ENCODE measurements at places on chromosomes 4 and X.

GRCh38 chrX:104988038-104988437 is 232.5 kb downstream of the TEX13A start:
- DNase-seq = peak; percentile 3

DNA sequence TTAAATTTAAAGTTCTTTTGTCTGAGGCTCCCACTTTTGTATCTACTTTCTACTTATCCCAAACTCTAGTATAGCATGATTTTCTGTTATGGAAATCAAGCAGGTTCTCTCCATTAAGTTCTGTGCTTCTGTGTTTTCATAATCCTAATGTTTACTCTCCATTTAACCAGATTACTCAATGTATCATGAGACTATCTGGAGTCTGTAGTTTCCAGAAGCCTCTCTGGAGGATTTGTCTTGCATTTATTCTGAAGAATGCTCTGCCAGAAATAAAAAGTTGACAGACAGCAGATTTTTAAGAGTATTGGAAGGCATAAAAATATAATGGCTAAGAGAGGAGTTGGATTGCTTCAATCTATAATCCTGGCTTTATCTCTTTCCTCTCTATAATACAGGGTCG is 39.2 kb upstream of the PLS3 start:
- DNase-seq = no peak

DNA sequence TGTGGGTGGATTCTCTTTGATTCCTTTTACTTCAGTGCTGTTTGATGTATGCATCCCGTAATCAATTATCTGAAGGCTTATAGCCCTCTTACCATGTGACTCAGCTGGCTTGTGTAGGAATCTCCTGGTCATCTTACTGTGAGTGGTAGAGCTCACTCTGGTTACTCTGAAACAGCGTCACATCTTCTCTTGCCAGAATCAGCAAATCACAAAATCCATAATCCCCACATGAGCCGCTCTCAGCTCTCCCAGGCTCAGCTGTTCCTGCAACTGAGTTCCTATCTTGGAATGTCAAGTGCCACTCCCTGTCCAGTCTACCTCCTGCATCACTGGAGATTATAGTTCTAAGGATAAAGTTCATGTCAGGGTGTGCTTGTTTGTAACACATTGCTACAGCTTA is 278.0 kb downstream of the FBXO8 start:
- peak; percentile 16 for DNase-seq

GRCh38 chrX:1300449-1300848 is 31.8 kb downstream of the CSF2RA start:
- no peak for DNase-seq

DNA sequence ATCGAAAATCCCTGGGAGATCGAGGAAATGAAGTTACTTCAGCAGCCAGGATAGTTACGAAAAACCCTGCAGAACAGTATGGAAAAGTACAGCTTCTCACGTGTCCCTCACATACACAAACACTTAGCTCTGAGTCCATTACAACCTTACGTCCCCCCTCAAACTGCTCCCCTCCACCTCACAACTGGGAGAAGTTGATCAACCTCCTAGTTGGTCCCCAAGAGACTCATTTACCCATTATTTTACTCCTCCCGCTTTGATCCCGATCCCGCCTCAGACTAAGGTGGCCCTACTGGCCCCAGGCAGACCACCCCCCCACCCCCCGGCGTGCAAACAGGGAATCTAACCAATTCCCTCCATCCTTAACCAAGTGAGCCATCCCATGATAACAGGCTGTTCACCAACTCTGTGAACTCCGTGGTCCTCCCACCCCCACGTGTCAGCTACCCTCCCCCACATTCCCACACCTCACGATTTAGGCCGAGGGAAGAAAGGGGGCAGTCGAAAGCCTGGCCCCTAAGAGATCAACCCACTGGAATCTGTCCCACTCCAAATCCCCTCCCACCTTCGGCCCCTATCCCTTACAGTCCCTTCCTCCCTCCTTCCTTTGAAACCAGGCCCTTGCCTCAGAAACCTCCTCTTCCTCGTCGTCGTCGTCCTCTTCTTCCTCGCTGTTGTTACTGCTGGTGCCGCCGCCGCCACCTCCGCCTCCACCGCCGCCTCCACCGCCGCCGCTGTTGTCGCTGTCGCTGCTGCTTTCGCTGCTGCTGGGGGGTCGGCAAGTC is 755 bp downstream of the ANKRD17 start:
- DNase-seq = peak; percentile 37

DNA sequence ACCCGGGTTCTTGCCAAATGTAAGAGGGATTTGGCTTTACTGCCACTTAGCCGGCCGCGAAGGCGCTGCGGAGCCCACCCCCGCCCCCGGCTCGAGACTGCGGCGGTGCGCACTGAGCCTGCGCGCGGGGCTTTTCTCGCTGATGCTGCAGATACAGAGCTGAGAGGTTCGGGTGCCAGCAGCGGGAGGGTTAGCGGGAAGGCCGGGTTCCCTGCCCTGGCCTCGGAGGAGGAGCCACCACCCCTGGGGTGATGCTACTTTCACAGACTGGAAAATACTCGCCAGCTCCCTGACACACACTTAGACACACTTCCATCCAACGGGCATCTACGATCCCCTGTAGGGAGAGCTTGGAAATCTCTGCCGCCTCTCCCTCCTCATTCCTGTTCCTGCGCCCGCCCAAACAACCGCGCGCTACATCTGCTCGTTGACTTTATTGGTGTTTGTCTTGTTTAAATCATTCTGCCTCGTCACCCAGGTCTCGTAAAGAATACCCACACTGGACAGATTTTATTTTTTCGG is 2.1 kb upstream of the PCDH7 start:
- DNase-seq = peak; percentile 62

GRCh38 chrX:7711167-7711566 is 131.8 kb upstream of the VCX start:
- no peak for DNase-seq

- no peak for DNase-seq
These were observed 88.1 kb downstream of the CCSER1 start for GRCh38 chr4:90215286-90215685.

- peak; percentile 66 for DNase-seq
These were observed 348.6 kb downstream of the PTTG2 start for GRCh38 chr4:38308728-38309311.

GRCh38 chr4:24963277-24963676 is 50.4 kb upstream of the CCDC149 start:
- no peak for DNase-seq

DNA sequence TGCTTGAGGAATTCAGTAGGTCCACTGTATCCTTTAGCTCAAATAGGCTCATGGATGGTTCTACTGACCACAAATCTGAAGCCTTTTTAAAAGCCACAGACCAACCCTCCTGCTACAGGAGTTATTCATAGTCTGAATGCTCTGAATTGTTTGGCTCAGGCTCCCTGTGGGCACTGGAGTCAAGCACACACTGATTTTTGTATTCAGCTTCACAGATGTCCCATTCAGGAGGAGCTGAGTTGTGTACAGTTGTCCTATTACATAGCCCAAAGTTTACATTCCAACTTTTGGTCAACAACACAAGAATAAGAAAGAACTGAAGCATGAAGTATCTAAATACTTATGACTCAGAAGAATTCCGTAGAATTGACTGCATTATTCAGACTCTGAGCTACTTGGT is 243.9 kb downstream of the UNC5C start:
- peak; percentile 34 for DNase-seq

DNA sequence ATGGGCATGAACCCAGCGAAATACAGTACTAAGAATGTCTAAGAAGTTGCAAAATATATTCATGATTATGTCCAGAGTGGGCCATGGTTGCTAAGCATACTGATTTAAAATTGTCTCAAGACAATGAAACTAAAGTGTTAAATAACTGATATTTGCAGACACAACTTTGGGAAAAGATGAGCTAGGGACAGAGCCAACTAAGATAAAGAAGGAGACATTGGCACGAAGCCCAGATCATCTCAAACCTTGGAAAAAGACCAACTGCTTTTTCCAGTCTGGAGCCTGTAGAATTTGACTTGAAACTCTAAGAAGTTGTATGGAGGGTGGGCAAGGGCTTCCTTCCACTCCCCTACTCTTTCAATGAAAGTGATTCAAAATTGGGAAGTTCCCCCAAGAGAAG is 108.5 kb upstream of the GLRA2 start:
- DNase-seq = no peak

- DNase-seq = peak; percentile 30
These were observed 217.5 kb downstream of the VEGFC start for GRCh38 chr4:176575141-176575730.

- DNase-seq = peak; percentile 92
These were observed 1.3 kb upstream of the TMEM154 start for GRCh38 chr4:152680988-152681603.

- peak; percentile 81 for DNase-seq
These were observed 290.9 kb upstream of the LDB2 start for GRCh38 chr4:17189401-17189720.

DNA sequence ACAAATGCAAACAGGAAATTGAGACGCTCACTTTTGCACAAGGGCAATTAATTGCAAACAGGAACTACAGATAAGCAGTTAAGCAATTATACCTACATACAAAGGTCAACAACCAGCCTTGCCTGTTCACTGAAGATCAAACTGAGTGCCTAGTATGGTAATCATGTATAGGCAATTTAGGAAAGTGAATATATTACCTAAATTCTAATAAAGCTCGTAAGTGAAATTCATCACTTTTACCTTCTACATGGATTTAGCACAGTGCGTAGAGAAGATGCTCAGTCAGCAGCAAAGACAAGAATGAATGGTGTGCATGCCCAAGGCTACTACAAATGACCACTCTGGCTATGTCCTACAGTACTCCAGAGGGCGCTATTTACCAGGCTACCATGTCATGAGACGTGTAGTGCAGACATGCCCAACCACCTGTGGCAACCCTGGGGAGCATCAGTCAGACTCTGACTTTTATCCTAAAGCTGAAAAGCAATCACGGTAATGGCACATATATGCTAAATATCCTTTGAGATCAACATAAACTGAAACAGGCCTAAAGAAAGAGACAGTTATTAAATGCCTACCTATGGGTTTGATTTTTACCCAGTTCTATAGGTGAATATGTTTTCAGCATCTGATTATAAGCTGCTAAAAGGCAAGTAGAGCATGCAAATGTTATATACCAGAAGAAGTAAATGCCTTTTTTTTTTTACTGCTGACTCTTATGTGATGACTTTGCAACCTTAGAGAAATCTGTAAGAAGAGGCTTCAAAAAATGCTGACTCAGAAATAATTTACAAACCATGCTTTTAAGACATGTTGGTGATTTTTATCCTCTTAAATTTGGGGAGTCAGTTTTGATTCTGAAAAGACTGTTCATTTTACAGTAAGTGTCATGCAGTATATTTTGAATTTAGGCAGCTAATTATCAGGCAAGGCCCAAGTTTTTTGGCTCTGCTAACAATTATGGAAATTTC is 178.0 kb downstream of the PPP3CA start:
- DNase-seq = peak; percentile 57

- no peak for DNase-seq
These were observed 204.7 kb upstream of the CASK start for GRCh38 chrX:42128020-42128419.

DNA sequence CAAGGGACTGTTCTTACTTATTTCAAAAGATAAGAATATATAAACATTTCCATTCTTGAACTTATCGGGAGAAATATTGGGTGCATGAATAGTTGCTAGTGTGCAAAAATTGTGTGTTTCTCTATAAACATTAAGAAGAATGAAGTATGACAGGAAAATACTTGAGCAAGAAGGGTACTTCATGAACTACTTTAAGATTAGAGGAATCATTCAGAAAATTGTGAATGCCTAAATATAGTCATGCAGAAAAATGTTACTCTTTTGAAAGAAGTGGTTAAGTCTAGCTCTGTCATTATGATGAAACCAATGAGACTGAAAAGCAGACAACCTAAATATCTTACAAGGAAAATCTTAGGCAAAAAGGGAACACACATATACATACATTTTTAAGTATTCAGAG is 207.8 kb upstream of the PCDH18 start:
- DNase-seq = peak; percentile 31

DNA sequence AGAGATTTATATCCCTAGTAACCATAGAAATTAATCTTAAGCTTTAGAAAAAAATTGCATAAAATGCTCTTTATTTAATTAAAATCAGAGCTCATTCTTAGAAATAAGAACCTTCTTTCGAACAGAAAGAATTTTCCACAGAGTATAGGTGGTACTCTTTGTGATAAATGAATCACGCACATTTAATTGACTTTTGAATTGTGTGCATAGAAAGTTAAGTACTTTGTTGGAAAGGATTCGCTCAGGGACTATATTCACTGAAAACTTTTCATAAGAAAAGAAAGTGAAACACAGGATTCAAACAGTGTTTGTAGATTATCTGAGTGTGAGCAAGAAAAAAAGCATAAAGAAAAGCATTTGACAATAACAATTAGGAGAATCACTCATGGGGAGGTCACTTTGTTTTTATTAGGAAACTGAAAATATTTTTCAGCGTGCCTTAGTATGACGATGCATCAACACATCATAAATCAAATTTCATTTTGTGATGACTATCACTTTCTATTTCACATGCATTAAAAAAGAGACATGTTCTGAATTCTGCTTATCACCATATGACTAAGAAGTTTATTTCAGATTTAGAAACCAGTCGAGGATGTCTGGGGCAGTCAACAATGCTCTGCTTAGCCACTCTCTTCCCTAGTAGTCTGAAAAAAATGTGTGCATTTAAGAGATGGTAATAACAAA is 49.5 kb downstream of the STX18 start:
- peak; percentile 49 for DNase-seq

GRCh38 chrX:12956704-12957534 is 18.0 kb upstream of the TMSB4X start:
- DNase-seq = peak; percentile 71

DNA sequence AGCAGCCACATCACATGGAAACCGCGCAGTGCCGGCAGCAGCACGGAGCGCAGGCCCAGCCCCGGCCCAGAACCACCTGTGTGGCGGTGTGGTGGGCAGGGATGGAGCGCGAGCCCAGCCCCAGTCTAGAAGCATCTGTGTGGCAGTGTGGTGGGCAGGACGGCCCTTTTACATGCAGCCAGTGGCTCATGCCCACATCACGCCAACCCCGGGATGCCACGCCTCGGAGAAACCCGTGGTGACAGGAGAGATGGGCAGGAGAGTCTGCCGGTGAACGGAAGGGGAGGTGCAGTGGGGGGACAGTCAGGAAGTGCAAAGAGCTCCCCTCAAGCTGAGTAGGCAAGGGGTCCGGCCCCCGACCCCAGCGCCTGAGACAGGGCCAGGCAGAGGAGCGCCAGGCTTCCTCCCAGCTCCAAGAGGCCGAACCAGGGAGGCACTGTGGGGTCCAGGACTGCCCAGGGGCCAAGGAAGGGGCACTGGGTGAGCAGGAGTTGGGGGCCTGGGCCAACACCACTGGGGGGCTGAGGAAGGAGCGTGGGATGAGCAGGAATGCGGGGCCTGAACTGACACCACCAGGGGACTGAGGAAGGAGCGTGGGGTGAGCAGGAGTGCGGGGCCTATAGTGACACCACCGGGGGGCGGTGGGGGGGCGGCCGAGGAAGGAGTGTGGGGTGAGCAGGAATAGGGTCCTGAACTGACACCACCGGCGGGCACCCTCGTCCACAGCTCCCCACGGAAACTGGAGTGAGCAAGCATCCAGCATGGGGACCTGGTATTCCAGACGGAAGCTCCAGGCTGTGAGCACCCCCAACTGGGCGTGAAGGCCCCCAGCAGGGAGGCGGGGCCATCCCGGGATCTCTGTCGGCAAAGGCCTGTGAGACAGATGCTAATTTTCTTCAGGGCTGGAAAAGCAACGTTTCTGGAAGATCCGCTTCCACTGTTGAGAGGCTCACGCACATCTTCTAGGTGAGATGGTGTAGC is 28.8 kb downstream of the GAK start:
- DNase-seq = no peak

GRCh38 chr4:48234575-48234974 is 35.1 kb downstream of the TEC start:
- no peak for DNase-seq

- no peak for DNase-seq
These were observed 16.9 kb downstream of the ZFP42 start for GRCh38 chr4:188012426-188012945.
